ENCODE measurements at places on chromosomes 5 and 9. TPM values are rescaled to one million over a fixed set of nuclear protein-coding genes. Genes with fewer than 3 reads are reported as not detected.

DNA sequence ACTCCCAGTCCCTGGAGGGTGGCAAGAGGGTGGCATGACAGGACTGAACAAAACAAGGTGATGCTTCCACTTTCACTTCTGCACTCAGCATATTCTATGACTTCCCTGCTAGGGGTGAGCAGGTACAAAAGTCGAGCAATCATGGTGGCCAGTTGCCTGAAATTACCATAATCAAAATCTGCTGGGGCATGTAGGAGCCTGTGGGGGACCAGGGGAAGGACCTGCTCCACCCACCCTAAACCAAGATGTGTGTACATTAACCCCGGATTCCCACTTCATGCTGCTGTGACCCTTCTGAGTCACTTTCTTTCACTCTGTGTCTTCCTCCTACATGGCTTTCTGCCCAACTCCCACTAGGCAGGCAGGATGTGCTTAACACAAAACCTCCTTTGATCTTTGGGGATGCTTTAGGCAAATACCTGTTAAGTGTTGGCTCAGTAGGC, 73.3 kb upstream of the PHF24 start:
- DNase-seq: no peak

The PCDHA5 gene
- not detected for total RNA-seq

The RNF183 gene
- total RNA-seq: 0.20 TPM

DNA sequence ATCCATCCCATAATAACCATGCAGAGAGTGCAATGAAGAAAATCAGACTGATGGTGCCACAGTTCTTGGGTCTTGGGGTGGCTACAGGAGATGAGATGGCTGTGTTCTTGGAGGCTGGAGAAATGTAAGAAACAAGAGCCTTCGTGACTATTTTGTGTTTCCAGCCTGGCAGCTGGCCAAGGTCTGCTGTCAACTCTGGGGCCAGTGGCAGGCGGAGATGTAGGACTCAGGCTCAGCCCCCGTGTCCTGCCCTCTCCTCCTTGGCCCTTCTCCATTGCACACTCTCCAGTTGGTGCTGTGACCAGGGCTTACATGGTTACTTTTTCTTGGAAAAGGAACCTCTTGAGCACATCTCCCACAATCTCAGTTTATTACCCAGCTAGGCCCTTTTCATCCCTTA, 235.4 kb downstream of the DMRT2 start:
- no peak for DNase-seq

DNA sequence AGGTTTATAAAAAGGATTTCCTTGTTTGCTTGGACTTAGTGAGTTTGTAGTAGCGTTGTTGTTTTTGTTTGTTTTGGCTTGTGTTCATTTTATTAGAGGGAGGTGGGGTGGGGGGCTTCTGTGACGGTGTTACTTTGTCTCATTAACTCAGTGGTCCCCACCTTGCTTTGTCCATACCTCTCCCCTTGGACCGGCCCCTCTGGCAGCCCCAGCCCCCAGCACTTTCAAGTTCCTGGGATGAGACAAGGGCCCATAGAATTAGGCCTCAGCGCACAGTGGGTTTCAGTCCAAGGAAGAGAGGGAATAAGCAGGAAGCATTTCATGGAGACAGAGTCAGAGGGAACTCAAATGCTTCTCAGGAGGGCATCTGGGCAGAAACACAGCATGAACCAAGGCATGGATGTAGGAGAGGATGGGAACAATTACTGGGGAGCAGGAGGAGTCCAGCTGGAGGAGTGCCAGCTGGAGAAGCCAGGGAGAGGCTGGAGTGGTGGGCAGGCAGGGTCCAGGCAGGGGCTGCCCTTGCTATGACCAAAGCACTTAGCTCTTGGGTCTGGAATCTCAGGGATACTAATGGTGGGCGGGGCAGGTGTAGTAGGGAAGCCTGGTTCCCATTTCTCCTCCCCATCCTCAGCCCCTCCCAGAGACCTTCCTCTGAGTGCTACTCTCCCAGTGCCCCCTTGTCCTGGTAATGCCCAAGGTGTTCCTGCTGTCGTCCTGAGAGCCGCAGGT, 23.5 kb upstream of the ENHO start:
- DNase-seq: peak; percentile 34

The IL4 gene
- total RNA-seq: not detected

The PTGER4 gene
- 0.96 TPM for total RNA-seq

The PRLR gene
- 11.9 TPM for total RNA-seq

GRCh38 chr9:113711251-113711650, 164.9 kb upstream of the ZNF618 start:
- DNase-seq: no peak

The NR5A1 gene
- total RNA-seq: 0.40 TPM

GRCh38 chr9:32378496-32378895, 5.9 kb upstream of the ACO1 start:
- DNase-seq: no peak

The TUSC1 gene
- total RNA-seq: 4.2 TPM

DNA sequence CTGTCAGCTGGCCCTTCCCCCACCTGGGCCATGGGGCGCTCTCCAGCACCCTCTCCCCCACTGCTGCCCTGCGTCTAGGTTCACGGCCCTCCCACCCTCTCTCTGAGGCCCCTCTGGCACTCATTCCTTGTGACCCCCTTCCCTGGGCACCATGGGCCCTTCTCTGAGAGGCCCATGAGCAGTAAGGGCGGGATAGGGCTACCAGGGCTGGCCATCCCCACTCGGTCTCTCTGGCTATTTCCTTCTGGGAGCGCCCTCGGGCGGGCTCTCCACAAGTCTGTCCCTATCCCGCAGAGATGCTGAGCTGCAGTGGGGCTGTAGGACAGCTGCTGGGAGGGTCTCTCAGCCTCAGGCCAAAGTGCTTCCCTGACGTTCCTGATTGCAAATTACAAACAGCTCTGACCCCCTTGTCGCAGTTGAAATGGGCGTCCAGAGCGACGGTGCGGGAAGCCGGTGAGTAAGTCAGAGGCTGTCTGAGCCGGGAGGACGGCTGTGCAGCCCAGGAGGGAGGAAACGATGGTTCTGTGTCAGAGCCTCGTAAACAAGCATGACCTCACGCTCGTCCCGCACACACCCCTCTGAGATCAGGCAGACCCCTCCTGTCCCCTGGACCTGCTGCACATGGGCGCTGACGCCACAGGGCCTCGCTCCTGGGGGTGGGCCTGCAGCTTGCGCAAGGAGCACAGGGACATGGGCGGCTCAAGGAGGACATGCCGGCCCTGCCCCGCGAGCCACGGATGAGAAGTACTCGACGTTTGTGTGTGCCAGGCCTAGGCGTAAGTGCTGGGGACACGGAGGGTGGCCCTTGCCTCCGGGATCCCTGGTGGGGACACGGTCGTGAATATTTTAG, 36.3 kb upstream of the GFPT2 start:
- DNase-seq: no peak

DNA sequence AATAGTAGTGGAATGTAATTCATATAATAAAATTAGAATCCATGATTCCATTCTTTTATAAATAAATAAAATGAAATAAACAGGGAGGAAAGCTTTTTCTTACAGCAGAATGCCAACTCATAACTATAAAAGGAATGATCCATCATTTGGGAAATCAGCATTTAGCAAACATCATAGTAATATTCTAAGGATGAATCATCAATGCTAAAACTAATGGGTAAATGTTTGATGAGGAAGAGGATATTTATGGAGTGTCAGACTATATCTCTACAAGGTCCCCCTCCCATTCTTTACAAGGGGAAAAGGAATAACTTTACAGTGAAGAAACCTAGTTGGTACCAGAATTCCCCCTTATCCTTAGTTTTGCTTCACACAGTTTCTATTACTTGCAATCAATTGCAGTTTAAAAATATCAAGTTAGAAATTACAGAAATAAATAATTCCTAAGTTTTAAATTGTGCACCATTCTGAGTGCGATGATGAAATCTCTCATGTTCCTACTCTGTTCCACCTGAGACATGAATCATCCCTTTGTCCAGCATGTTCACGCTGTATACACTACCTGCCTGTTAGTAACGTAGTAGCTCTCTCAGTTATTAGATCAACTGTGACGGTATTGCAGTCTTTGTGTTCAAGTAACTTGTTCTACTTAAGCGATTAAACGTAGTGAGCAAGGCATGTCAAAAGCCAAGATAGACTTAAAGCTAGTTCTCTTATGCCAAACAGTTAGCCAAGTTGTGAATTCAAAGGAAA, 14.2 kb upstream of the JAKMIP2 start:
- no peak for DNase-seq

The EGFLAM gene
- 2.0 TPM for total RNA-seq

GRCh38 chr5:54693936-54694657, 176.5 kb downstream of the SNX18 start:
- no peak for DNase-seq

DNA sequence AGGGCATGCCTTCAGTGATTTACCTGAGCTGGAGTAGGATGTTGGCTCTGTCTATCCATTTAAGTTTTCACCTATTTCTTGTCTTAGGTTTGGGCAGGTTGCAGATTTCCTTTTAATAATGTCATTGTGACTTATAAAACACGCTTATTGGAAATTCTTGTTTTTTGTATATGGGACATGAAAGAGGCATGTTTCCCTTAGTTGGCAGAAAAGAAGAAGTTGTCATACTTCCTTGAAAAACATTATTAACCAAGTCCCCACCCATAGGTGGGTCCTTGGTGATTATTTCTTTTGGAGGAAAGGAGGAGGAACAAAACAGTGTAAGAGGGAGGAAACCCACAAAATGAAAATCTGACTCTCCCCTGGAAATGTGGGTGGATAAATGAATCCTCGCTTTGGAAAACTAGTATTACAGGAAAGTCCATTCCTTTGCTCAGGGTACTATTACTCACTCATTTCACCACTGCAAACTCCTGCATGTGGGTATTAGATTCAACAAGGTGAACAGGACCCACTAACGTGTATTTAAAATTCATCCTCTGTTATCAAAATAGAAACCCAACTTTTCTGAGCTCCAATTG, 9.3 kb downstream of the CER1 start:
- no peak for DNase-seq

DNA sequence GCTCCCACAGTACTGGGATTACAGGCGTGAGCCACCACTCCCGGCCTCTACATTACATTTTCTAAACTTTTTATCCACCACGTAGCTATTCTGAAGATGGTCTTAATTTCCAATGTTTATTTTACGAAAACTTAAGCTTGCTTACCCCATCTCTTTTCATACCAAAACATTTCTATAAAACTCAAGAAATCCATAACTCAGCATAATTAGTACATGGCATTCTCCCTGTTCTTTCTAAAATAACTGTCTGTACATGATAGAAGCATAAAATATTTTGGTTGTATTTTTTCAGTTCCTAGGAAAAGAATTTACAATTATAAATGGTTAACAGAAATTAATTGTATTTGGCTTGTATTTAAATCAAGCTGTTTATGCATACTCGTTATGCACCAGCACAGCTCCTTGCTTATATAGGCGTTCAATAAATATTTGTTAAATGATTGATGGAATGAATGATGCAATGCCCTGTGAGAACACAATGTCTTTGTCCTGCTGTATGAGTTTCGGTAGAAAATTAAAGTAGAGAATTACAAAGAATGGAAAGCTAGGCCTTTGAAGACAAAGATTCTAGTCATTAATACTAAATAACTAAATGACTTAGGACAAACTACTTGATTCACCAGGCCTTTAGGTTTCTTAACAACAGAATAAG, 384.2 kb downstream of the EFNA5 start:
- no peak for DNase-seq

DNA sequence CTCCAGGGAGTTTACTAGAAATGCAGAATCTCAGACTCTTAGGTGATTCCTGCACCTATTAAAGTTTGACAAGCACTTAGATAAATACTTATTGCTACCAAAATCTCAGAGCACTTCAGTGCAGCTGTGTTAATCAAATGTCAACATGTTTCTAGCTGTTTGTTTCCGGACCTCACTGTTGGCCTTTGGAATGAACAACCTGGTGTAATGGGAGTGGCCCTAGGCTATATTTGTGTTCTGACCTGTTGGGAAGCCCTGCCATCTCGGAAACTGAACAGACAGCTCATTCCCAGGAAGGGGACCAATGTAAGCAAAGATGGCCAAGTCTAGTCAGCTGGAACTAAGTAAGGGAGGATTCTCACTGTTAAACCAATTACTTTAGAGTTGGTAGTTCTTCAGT, 145.0 kb upstream of the SLC28A3 start:
- no peak for DNase-seq

GRCh38 chr9:34072868-34073590, 24.3 kb upstream of the UBAP2 start:
- DNase-seq: peak; percentile 51

The LHX3 gene
- total RNA-seq: not detected

GRCh38 chr9:112494153-112494552, 7.5 kb downstream of the KIAA1958 start:
- DNase-seq: no peak

DNA sequence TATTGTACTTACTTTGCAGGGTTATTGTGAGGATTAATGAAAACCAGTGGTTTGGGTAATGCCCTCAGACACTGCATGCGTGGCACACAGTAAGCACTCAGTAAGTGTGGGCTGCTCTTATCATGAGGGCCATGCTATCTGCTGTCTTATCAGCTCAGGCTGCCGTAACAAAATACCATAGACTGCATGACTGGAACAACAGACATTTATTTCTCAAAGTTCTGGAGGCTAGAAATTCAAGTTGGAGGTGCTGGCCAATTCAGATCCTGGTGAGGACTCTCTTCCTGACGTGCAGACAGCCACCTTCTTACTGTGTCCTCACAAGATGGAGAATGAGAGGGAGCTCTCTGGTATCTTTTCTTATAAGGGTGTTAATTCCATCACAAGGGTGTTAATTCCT, 23.9 kb upstream of the SH3PXD2B start:
- no peak for DNase-seq

DNA sequence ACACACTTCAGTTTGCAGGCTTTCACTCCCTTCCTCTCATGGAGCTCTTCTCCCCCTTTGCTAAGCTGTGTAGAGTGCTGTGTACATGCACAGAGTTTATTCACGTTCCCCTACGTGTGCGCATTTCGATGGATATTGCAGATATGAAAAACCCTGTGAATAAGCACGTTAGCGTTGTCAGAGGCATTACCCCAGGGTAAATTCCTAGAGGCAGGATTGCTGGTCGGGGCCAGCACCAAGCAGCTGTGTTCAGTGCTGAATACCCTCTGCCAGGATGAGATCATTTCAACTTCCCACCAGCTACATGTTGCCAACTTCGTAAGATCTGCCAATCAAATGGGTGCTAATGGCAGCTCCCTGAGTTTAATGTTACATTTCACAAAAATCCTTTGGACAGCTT, 172.3 kb upstream of the PPP1R26 start:
- peak; percentile 10 for DNase-seq

GRCh38 chr9:137762414-137763061, 115.0 kb upstream of the CACNA1B start:
- no peak for DNase-seq

- no peak for DNase-seq
Observed at GRCh38 chr9:34566322-34566721, 23.2 kb downstream of the CNTFR start.

GRCh38 chr5:145158730-145159129, 676.4 kb downstream of the PRELID2 start:
- no peak for DNase-seq

The NTRK2 gene
- 0.38 TPM for total RNA-seq

The ENDOG gene
- total RNA-seq: 53.0 TPM

The F12 gene
- 292 TPM for total RNA-seq

The CCL27 gene
- total RNA-seq: not detected

The FREM1 gene
- 0.86 TPM for total RNA-seq

The NTNG2 gene
- total RNA-seq: 0.38 TPM

- no peak for DNase-seq
Observed at GRCh38 chr5:28877050-28877449, 1838.7 kb upstream of the CDH9 start.

Measured in left lobe of liver (tissue), 2 donors.